Erythroblast (primary cell): ENCODE measurements at places on chromosomes 5 and 9.

- no peak for DNase-seq
These were observed 16.6 kb downstream of the CCDC125 start for GRCh38 chr5:69315972-69316371.

- DNase-seq: peak; percentile 37
These were observed 1.3 kb upstream of the IQGAP2 start for GRCh38 chr5:76401801-76402250.

- DNase-seq: no peak
These were observed 109.0 kb downstream of the VAV2 start for GRCh38 chr9:133882849-133883755.

- DNase-seq: peak; percentile 57
These were observed 802 bp downstream of the CCDC107 start for GRCh38 chr9:35658968-35659220.

- no peak for DNase-seq
These were observed 129.2 kb downstream of the ZNF462 start for GRCh38 chr9:106992186-106992585.

- no peak for DNase-seq
These were observed 239.0 kb downstream of the PJA2 start for GRCh38 chr5:109170629-109171350.

DNA sequence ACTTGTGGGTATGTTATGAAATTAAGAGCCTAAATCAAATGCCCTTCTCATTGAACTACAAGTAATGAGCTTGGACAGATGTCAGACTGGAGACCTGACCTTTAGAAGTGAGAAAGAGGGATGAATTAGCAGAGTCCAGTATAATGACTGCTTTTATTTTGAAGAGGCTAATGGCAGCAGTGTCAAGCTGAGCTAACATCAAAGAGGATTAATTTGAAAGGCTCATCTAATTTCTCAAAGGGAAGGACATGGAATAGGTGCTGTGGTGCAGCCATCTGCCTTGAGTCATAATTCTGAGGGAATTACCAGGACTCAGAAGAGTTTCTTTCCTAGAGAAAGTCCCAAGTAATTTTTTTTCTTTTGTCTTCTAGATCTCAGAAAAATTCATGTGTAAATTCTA lies 57.6 kb downstream of the FAM81B start:
- no peak for DNase-seq
